ENCODE measurements at places on chromosomes 11 and 22.

- no peak for DNase-seq
Observed at GRCh38 chr22:48588878-48589450, 1238.7 kb downstream of the BRD1 start.

DNA sequence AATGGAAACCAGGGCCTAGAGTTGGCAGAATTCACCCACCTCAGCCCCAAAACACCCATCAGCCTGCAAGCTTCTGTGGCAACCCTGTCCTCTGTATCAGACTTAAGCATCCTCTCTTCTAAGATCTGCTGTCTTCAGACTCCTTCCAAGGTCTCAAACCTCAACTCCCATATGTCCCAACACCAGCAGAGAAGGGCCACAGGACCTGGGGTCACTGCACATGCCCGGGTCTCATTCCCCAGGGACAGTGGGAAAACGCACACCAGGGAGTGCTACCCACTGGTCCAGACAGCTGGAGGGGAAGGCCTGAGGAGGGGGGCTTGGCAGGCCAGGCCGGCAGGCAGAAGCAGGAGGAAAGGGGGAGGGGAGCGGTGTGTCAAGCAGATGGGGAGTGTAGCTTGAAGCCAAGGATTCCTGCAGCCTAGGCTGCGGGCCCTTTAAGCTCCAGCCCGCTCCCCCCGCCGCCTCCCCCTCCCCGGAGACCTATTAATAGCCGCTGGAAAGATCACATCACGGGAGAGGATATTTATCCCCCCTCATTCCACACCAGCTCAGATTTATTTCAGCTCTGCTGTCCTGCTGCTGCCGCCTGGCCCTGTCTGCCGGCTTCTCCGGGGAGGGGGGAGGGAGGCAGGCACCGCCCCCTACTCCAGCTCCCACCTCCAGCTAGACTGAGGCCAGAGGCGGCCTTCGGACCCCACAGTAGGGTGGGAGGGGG is 16.7 kb downstream of the BCL9L start:
- DNase-seq, result no peak

- no peak for DNase-seq
Observed at GRCh38 chr11:44536788-44537516, 28.5 kb upstream of the CD82 start.

- DNase-seq, result no peak
Observed at GRCh38 chr22:23418159-23418788, 161.8 kb downstream of the IGLL1 start.

- no peak for DNase-seq
Observed at GRCh38 chr11:117589063-117589462, 208.0 kb downstream of the DSCAML1 start.

GRCh38 chr11:115170133-115170815 is 333.9 kb downstream of the CADM1 start:
- no peak for DNase-seq

DNA sequence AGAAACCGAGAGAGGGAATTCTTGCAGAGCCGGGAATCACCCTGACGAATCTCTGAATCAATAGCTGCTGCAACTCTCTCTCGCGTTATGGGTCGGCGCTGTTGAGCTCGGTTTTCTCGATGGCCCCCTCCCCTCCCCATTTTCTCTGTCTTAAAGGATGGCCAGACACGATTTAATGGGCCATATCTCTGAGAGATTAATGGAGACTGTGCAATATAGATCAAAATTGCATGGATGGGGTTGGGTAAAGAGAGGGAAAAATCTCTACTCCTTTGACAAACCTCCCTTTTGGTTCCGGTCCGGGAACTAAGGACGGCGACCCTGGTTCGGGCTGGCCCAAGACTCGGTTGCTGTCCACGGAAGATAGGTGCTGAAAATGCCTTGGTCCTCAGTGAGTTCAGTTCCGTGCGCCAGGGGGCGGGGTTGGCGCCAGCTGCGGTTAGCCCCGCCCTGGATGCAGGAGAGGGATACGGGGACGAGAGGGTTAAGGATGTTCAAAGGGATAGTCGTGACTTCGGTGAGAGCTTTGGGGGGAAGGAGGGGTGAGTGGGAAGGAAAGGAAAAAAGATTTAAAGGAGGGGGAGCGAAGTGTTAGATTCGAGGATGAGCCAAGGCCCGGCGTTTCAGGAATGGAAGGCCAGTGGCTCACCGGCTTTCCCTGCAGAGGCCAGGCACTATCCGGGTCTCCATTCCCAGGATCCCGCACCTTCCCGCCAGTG is 103.6 kb upstream of the HSD17B12 start:
- no peak for DNase-seq

GRCh38 chr11:69344570-69345145 is 50.7 kb downstream of the MYEOV start:
- no peak for DNase-seq

GRCh38 chr11:14253421-14253820 is 105.6 kb downstream of the RRAS2 start:
- no peak for DNase-seq

DNA sequence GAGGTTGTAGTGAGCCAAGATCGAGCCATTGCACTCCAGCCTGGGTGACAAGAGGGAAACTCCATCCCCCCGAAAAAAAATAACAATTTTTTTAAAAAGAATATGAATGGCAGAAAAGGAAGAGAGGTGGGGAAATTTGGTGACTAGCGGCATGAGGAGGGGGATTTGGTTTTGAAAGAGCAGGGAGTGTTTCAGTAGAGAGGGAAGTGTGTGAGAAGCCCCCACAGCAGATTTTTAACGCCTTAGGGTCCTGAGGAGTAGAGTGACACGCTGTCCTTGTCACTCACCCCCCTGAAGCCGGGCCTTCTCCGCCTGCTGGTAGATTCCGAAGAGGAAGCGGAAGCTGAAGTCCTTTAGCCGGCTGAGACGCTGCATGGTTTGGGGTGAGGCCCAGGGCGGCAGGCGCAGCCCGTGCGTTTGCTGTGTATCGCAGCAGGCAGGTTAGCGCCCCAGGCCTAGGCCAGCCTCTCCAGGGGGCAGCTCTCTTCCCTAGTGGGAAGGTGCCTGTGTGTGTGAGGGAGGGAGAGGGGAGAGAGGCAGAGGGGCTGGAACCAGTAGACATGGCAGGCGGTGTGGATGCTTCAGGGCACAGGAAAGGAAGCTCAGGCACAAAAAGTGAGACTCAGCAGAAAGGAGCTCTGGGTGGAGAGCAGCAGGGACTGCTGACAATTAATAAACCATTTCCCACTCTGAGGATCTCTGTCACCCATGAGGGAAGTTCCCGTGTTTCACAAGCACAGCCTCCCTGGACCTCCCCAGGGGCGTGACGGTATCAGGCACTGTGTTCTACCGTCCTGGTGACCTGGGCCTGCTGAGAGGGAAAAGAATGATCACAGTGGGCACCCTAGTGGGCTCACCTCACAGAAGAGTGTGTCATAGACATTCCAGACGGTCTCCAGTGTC is 3.9 kb downstream of the ACP2 start:
- DNase-seq, result no peak
